Peyer's patch (tissue), 4 donors: ENCODE measurements at places on chromosomes 13 and 19.

GRCh38 chr19:13398780-13399726, 107.2 kb downstream of the CACNA1A start:
- no peak for DNase-seq

DNA sequence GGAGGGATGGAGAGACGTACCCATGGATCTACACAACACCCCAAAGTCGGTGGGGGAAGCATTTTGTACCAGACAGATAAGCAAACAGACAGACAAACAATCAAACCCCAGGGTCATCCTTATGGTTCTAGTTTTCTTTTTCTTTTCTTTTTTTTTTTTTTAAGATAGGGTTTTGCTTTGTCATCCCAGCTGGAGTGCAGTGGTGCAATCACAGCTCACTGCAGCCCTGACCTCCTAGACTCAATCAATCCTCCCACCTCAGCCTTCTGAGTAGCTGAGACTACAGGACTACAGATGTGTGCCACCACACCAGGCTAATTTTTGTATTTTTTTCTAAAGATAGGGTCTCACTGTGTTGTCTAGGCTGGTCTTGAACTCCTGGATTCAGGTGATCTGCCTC, 17.9 kb upstream of the FBL start:
- DNase-seq, result no peak

DNA sequence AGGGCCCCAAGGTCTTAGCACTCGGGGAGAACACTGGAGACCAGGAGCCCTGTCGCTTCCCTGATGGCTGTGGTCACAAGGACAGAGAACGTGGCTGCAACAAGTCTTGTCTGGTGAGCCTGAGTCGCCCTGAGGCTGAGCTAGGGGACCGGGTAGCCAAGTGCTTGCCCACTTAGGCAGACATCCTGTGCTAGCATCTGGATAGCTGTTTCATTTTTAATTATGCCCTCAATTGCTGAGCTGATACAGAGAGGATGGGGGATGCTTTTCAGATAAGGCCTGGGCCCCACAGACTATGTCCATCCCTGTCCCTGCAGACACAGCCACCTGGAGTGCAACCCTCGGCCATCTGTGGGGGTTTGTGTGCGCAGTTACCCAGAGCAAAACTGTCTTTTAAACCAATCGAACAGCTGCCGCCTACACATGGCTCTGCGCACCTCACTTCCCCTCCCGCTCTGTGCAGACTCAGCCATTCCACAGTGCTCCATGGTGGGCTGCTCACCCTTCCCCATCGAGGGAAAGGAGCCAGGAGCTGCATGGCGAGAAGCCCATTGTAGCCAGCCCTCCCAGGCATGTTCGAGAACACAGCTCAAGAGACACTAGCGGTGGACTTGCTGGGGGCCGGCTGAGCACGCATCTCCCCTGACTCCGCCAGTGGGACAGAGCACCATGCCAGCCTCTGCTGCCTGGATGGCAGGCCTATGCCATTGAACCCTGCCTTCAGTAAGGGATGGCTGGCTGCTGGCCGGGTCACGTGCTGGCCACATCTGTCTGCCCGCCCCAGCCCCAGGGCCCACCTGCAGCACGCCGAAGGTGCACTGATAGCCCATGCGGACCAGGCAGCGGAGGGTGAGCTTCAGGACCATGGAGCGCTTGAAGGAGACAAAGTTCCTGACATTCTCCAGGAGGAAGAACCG, 19.4 kb upstream of the EIF3G start:
- DNase-seq, result no peak

DNA sequence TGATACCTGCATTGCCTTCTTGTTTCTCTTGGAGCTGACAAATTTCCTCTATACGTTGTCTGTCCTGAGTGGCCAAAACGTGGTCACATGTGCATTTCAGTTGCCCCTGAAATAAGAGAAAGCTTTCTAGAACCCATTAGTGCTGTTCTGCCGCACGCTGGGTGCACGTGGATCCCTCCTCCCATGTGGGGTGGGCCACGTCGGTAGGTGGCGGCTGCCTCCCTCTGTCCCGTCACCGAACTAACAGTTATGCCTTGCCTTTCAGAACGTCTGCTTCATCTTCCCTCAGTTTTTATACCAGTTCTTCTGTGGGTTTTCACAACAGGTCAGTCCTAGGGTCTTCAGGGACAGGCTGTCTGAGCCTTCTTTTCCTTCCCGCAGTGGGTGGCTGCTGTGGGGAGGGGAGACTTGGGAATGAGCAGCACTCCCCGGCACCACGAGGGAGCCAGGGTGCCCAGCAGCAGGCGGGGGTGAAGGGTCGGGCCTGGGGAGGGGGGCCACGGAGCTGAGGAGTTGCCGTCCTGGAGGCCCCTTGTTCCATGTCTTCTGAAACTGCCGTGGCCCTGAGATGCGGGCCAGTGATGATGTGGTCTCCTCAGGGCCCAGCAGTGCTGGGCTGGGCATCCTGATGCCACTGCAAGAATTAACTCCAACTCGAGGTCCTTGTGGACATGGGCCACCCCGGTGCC, 109.7 kb upstream of the MCF2L start:
- DNase-seq, result no peak

- DNase-seq, result no peak
Observed at GRCh38 chr19:35018379-35018778, 11.9 kb upstream of the SCN1B start.

DNA sequence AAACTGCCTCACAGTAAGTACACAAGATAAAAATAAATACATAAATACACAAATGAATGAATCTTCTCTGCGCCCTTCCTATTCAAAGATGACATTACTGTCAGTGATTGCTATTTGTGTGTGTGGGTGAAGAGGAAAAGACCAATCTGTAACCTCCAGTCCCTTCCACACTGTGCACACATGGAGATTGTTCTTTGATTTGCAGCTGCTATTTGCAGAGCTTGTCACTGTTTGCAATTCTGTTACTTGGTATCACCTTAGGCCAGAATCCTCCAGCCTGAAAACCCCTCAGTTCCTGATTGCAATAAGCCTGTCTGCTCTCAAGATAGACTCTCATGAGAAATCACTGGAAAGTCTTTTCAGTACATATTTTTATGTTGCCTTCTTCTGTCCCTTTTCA, 1314.9 kb downstream of the PCDH9 start:
- DNase-seq, result no peak

GRCh38 chr13:44710576-44710975, 134.4 kb upstream of the TSC22D1 start:
- DNase-seq, result no peak

- DNase-seq, result no peak
Observed at GRCh38 chr19:35742121-35742724, at the start of gene IGFLR1. TSS of gene IGFLR1 (minus strand) at chr19:35742452. CDS start at chr19:35741180, 1,272 bp downstream.

DNA sequence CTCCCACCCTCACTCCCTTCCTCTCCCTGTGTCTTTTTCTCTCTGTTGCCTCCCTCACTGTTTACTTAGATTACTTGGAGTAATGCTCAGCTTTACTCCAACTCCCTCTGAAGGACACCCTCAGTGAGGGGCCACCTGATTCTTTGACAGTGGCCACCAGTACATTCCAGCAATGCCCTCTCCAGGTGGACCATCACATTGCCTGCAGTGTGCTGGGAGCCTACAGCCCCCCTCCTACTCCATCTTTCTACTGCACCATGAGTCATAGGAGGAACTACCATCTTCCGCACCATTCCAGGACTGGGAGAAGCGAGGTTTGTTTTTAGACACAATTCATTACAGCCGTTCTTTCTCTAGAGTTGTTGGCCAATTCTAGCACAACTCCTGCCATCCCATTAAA, 96.6 kb upstream of the POSTN start:
- no peak for DNase-seq

DNA sequence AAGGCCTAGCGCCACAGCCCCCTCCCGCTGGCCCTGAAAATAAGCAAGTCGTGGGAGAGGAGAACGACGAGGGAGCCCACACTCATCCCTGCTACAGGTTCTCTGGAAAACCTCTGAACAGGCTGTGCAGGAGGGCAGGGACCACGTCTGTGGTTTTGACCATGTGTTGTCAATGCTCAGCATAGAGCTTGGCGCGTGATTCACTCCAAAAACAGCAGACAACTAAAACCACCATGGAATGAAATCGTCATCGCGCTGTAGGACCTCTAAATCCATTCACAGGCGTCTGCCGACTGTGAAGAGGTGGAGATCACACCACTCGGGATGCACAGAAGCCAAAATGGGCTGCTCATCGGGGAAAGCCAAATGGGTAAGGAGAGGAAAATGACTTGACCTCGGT, 121.3 kb downstream of the COL4A1 start:
- DNase-seq, result no peak

GRCh38 chr19:53942001-53942786, 20.5 kb upstream of the CACNG8 start:
- no peak for DNase-seq
